ENCODE measurements at places on chromosomes 7 and 10.

GRCh38 chr10:64753516-64753915 lies 1232.3 kb downstream of the REEP3 start:
- no peak for DNase-seq

- DNase-seq = no peak
Measured at GRCh38 chr10:114420811-114421485, 16.6 kb upstream of the AFAP1L2 start.

GRCh38 chr10:3010816-3011460 lies 56.4 kb upstream of the PFKP start:
- no peak for DNase-seq

DNA sequence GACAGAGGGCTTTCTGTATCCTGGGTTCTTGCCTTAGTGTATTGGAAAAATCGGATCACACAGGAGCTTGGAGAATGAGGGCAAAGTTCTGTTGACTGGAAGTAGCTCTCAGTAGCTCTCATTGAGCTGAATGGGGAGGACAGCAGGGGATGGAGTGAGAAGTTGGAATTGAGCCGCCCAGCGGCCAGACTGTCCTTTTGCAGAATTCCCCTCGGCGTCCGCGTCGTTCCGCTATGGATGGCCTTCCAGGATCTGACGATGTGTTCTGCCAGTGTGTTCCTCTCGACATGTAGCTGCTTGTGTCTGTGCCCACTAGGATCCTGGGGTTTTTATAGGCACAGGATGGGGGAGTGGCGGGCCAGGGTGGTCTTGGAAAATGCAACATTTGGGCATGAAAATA lies 351.8 kb upstream of the SEMA3A start:
- DNase-seq = no peak

DNA sequence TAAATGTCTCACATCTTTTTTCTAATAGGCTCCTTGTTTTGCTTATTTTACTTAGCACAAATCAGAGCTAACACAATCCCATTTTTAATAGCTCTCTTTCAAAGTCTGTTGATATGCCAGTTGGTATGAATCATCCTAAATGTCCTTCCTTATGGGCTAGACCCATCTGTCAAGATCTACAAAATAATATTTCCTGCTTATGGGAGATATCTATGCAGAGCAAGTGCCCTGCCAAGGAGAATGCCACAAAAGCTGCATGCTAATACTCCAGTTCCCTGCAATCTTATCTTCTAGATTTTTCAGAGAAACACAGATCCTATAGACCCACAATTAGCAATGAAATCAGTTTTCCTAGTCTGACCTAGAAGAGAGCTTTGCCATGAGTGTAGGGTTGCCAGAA lies 230.8 kb upstream of the NPVF start:
- no peak for DNase-seq

DNA sequence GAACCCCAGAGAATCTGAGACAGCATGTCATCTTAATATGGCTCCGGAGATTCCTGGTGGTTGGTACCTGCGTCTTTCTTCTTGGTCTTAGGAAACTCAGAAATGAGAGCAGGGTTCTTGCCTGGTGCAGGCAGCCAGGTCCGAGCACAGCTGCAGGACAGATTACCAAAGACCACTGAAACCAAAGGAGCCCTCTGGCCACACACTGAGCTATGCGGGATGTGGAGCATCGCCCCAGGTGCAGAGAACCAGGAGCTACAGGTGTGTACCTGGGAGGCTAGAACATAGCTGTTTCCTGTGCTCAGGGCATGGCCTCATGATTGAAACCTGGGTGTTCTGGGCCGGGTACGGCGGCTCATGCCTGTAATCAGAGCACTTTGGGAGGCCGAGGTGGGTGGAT lies 635.4 kb downstream of the CALN1 start:
- DNase-seq = no peak

GRCh38 chr7:8035647-8036518 lies 67.3 kb downstream of the GLCCI1 start:
- DNase-seq = no peak

DNA sequence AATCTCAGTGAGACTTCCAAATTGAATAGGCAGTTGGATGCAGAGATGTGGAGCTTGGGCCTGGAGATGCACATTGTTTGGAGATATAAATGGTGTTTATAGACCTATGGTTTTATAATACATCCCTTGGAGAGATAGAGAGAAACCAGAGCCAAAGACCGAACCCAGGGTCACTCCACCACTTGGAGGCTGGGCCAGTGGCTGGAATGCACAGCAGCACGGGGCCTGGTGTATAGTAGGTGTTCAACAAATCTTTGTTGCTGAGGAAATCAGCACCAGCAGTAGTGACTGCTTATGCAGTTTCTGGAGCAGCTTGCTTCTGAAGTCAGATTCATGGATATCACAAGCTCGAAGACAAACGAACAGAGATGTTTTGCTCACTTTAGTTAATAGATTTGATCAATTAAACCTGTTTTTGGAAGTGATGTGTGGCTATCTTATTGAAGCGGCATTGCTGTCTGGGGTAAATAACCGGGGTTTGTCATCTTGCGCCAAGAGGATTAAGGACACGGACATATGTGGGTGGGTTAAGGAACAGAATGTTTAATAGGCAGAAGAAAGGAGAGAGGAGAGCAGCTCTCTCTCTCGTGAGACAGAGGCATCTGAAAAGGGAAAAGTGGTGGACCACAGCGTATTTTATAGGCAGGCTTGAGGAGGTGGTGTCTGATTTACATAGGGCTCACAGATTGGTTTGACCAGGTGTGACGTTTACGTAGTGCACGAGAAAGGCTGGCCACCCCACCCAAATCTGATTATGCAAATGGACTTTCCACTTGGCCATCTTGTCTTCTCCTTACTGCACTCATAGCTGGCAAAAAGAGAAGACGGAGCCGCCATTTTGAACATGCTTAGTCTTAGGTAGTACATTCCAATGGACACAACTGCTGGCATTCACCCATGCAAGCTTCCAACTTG lies 11.1 kb downstream of the RBP4 start:
- DNase-seq = no peak

All from left ventricle myocardium inferior (tissue), 1 donor.